CD8-positive, alpha-beta memory T cell (primary cell): ENCODE measurements at places on chromosomes 13 and 19.

DNA sequence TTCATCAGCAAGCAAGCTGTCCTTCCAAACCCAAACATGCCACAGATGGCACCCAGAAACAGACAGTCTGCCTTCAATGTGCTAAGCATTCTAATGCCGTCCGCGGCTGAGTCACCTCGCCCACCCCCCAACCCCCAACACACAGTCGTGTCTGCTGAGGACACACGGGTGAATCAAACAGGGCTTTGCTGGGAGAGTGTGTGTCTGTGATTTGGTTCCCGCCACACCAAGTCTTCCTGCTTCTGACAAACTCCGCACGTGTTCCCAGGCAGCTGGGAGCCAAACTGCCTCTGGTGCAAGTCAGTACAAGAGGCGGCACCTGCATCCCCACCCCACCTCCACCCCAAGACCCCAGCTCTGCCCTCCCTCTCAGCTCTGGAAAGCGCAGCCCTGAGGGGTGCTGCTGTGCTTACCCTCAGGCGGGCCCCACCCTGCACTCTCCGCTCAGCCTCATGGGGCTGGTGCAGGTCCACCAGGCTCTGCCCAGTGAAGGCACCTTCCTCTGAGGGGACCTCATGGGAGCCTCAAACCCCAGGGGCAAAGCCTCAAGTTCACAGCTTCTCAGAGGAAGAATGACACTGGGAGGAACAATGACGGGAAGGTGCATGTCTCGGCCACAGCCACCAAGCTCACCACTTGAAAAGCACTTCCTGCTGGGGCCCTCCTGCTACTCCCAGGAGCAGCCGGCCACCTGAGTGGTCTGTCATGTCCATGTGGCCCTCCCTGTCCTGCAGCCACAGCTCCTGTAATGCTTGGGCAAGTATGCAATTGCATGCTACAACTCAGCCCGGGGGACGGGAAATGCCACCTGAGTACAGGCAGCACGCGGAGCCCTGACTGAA is 15.0 kb upstream of the SLC35E1 start:
- peak; percentile 65 for DNase-seq

GRCh38 chr13:111095031-111095840 is 19.9 kb upstream of the ARHGEF7 start:
- DNase-seq: no peak

DNA sequence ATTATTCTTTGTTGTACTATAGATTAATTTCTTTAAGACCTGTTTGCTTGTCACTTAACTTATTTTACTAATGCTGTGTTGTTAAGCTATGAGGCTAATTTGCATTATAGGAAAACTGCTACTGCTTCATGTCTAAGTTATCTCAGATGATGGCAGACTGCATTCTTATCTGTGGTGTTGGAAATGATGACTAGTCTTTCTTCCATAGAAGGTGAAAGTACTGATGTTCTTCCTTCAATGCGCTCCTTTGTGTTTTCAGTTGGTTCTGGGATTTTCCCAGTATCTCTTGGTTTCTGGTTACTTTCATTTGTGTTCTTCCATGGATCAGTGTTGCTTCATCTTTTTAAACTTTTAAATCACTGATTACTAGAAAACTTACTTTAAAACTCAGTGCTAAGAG is 46.9 kb downstream of the TPP2 start:
- DNase-seq: no peak

GRCh38 chr13:54484166-54484565 is 1455.6 kb downstream of the OLFM4 start:
- no peak for DNase-seq

GRCh38 chr13:112842931-112843391 is 126.1 kb upstream of the MCF2L start:
- DNase-seq: no peak

DNA sequence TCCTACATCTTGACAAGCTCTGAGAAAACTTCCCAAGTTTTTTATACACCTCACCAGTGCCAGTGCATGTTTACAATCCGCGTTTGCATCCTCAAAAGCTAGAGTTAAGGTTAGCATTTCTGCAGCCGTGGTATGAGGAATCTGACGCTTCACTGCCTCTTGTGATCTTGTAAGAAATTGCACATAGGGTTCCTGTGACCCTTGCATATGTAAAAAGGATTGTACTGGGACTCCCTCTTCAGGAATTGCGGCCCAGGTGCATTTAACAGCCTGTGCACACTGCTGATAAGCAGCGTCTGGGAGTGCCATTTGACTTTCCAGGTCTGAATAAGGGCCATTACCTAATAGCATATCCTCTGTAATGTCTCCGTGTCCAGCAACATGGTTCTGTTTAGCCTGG is 15.3 kb downstream of the FPR3 start:
- no peak for DNase-seq

- DNase-seq: no peak
Measured at GRCh38 chr19:50514346-50515167, 844 bp upstream of the ASPDH start.

GRCh38 chr19:13400296-13400695 is 106.0 kb downstream of the CACNA1A start:
- no peak for DNase-seq
